ENCODE measurements at places on chromosomes 2 and 18.

GRCh38 chr18:79379251-79379905 is 16.4 kb upstream of the NFATC1 start:
- DNase-seq = no peak

GRCh38 chr18:79790996-79791972 is 6.5 kb upstream of the KCNG2 start:
- peak; percentile 62 for DNase-seq

GRCh38 chr2:174442546-174443510 is 44.0 kb downstream of the GPR155 start:
- DNase-seq = no peak

GRCh38 chr2:239724194-239724849 is 300.8 kb downstream of the NDUFA10 start:
- no peak for DNase-seq

DNA sequence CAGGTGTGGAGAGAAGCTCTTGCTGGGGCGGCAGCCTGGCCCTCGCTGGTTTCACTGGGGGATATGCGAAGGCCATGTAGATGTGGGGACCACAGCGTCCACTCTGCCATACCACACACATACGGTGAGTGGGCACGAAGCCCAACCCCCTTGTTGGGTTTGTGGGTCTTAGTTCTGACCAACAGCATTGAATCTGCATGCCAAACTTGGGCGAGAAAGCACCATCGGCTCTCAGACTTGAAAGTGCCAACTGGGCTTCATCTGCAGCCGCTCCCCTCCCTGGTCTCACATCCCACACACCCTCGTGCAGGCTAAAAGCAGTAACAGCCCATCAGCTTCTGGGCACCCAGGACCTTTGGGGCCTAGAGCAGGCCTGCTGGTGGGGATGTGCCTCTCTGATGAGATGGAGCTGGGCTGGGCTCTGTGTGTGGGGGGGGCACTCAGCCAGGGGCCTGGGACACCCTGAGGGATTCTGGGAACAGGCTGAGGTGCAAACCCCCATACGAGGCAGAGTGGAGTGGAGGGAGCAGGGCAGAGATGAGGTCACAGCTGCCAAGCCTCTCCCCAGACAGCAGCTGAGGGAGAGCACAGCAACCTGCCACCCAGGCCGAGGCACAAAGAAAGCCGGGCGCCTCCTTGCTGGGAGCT is 264.4 kb downstream of the TWIST2 start:
- no peak for DNase-seq

- no peak for DNase-seq
Measured at GRCh38 chr2:240529344-240529999, 28.3 kb downstream of the ANKMY1 start.

DNA sequence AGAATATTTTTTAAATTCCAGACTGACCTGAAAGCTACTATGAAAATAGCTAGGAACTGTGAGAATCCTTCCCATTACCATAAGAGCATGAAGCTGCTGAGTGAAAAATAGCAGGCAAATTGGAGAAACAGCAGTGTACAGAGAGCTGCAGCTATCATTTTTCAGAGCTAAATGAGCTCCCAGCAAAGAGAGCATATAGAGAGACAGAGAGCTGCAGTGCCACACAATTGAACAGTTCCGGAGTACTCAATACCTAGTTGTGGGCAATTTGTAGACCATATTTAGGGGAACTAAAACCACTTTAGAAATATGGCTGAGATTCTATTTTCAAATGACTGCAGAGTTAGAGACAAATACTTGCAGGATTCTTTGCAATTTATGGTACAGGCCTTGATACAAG is 645.3 kb downstream of the STK39 start:
- no peak for DNase-seq

GRCh38 chr18:46239549-46239948 is 135.4 kb downstream of the HAUS1 start:
- DNase-seq = no peak

GRCh38 chr2:46825939-46826568 is 89.6 kb downstream of the MCFD2 start:
- DNase-seq = no peak

- no peak for DNase-seq
Measured at GRCh38 chr2:37523814-37524362, 147.6 kb downstream of the CDC42EP3 start.

DNA sequence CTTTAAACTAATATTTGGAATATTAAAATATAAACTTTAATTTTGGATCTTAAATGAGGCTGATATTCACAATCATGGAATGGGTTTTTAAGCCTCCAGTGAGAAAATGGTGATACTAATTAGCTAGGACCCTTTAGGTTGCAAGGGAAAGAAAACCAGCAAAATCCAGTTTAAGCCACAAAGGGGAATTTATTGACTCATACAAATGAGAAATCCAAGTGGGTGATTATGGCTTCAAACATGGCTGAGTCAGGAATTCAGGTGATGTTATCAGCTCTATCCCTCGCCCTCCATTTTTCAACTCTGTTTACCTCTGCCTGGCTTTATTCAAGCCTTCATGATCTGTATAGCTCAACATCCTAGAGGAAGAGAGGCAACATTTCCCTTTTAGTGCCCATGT is 75.3 kb upstream of the DLX2 start:
- no peak for DNase-seq

DNA sequence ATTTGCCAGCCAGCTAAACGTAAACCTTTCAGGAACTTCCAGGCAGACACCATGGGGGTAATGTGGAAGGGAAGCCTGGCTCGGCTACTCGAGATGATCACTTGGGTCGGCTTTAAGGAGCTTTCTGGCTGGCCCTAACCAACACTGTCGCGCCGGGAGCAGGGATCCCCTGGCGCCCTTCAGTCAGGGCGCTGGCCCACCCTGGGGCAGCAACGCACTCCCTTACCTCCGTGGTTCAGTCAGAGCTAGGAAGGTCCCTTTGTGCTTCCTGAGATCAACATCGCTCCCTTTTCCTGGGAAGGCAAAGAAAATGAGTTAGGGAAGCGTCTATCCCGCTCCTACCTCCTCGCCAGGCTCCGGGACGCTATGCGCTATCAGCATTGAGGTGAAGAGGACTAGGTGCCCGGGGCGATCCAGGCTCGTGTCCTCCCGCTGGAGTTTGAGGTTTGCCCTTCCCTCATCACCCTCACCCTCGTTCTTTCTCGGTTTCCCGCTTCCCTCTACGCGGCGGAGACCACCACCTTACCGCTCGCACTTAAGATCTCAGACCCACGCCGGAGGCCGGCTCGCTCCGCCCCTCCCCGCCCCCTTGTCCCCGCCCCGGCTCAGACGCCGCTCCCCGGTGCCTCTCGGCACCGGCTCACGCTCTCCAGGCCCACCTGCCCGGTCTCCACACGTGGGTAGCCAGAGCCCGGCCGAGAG is 449 bp upstream of the ATRAID start:
- DNase-seq = no peak

GRCh38 chr2:176246331-176246730 is 22.9 kb upstream of the MTX2 start:
- DNase-seq = no peak

GRCh38 chr2:52253416-52253980 is 1221.6 kb upstream of the NRXN1 start:
- DNase-seq = no peak

GRCh38 chr18:79720359-79720733 is 40.7 kb downstream of the CTDP1 start:
- no peak for DNase-seq

GRCh38 chr2:88201811-88202169 is 31.6 kb downstream of the THNSL2 start:
- no peak for DNase-seq

GRCh38 chr2:241180495-241180894 is 8.0 kb upstream of the ANO7 start:
- DNase-seq = no peak

- DNase-seq = no peak
Measured at GRCh38 chr2:198968545-198968944, 489.2 kb downstream of the SATB2 start.

GRCh38 chr2:228589115-228589514 is 407.6 kb upstream of the SPHKAP start:
- no peak for DNase-seq

- no peak for DNase-seq
Measured at GRCh38 chr2:222391743-222392285, 32.5 kb upstream of the SGPP2 start.

GRCh38 chr2:112640800-112641675 is 4.7 kb upstream of the SLC20A1 start:
- DNase-seq = no peak

GRCh38 chr2:233013027-233013461 is at the start of gene NGEF:
Gene NGEF (minus strand): TSS chr2:233013256. CDS start chr2:232974890, 38,366 bp downstream.
- DNase-seq = no peak

GRCh38 chr2:74915743-74916142 is 42.7 kb upstream of the POLE4 start:
- DNase-seq = no peak

GRCh38 chr2:203997481-203997880 is 60.9 kb downstream of the ICOS start:
- no peak for DNase-seq

DNA sequence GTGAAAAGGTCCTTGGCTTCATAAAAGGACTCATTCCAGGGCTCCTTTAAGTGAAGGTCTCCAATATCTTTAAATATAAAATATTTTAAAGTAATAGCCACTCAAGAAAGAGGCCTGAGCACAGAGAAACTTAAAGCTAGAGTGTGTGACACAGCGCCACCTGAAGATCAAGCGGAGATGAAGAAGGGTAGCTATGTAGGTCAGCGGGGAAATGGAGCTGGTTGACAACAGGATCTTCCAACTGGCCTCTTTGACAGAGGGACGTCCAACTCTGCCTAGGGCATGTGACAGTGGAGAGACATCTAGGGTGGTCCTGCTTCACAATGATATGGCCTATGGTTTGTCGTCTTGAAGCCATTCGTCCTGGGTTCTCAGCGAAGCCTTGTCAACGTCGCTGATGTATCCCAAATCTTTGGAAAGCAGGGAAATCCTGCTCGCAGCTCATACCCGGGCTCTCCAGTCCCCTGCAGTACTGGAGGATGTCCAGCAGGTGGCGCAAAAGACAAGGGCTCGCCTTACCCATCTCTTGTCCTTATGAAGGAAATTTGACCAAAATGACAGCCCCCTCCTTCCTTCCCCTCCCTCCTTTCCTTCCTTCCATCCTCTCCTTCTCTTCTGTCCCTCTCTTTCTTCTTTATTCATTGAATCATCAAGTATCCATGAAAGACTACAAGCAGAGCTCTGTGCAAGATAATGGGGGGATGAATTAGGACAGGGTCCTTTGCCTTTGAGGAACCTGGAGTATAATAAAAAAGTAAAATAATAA is 59.6 kb downstream of the LONRF2 start:
- DNase-seq = peak; percentile 69

DNA sequence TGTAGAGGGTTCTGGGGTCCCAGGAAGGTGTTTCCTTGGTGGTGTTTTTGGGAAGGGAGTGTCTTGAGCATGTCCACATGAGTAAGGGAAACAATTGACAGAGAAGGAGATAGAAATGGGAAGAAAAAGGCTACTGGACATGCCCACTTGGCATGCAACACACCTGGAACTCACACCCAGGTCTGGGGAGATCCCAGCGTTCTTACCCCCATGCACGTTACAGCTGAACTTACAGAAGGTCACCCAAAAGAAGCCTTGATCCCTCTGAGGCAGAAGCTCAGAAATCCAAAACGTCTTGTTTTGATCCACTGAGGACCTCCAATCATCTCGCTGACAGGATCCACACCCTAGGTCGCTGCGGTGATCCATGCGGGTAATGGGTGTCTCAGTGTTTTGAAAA is 142.0 kb downstream of the ZNF516 start:
- DNase-seq = no peak

GRCh38 chr18:8910843-8911242 is 191.7 kb upstream of the NDUFV2 start:
- DNase-seq = no peak

DNA sequence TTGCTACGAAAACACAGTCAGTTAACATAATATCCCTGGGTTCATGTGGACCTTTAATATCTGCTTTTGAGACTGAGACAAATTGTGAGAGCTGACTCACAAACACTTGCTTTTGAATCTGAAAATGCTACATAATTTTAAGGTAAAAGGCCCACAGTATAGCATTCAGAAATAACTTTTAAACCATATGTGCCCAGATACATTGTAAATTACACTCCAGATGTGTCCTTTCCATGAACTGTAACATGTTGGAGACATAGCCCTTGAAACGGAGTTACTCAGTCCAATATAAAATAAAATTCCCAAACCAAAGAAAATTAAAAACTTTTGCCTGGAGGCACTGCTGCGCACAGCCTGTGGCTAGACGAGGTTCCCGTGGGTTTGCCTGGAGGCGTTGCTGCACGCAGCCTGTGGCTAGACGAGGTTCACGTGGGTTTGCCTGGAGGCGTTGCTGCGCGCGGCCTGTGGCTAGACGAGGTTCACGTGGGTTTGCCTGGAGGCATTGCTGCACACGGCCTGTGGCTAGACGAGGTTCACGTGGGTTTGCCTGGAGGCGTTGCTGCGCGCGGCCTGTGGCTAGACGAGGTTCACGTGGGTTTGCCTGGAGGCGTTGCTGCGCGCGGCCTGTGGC is 131.9 kb upstream of the ALKAL2 start:
- no peak for DNase-seq

All from omental fat pad (tissue), 4 donors.